Fibroblast of upper back skin (primary cell): ENCODE measurements at places on chromosomes 12 and 14.

DNA sequence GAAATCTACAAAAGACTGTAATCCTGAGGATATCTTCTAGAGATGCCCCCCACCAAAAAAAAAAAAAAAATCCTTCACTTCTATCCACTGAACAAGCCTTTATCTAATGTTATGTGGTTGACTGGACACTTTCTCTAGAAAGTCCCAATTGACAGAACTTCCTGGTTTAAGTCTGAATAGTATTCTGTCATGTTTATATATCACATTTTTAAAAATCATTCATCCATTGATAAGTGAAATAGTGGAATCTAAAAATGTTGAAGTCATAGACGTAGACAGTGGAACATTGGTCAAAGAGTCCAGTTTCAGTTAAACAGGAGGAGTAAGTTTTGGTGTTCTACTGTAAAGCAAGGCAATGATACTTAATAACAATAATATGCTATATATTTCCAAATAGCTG lies 297.0 kb downstream of the SSPN start:
- no peak for DNase-seq

- DNase-seq, result no peak
These were observed 357.0 kb downstream of the PCNX1 start for GRCh38 chr14:71264260-71264659.

- DNase-seq, result no peak
These were observed 323.4 kb downstream of the VRK1 start for GRCh38 chr14:97120611-97121031.

DNA sequence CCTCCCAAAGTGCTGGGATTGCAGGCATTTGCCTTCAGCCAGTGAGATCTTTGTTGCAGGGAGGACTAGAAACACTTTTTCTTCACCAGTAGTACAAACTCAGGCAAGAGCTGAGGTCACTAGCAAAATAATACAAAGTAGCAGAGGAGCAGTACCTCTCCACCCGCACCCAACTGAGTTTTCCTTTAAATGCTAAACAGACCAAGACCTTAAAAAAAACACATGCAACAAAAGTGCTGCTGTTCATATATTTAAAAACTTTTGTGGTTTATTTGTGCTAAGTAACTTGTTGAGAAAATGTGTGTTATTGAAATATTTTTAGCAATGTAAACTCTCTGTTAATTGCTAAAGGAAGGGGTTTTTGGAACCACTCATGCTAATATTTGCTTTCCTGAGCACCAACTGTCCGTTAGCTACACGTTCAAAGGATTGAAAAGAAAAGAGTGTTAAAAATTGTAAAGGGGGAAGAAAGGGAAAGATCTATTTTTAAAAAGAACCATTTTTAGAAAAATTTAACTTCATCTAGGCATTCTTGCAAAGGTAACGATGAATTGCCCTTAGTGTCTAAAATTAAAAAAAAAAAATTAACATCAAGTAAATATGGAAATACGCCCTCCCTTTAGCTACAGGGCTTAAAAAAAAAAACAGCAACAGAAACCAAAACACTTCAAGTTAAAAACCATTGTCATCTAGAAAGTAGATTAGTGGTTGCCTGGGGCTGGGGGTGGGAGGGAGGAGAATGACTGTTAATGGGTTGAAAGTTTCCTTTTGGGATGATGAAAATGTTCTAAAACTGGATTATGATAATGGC lies 114.0 kb upstream of the KRAS start:
- no peak for DNase-seq

- DNase-seq, result no peak
These were observed 104.0 kb downstream of the CCDC91 start for GRCh38 chr12:28294300-28294699.

- peak; percentile 16 for DNase-seq
These were observed 85.2 kb upstream of the MYF6 start for GRCh38 chr12:80622271-80622670.

DNA sequence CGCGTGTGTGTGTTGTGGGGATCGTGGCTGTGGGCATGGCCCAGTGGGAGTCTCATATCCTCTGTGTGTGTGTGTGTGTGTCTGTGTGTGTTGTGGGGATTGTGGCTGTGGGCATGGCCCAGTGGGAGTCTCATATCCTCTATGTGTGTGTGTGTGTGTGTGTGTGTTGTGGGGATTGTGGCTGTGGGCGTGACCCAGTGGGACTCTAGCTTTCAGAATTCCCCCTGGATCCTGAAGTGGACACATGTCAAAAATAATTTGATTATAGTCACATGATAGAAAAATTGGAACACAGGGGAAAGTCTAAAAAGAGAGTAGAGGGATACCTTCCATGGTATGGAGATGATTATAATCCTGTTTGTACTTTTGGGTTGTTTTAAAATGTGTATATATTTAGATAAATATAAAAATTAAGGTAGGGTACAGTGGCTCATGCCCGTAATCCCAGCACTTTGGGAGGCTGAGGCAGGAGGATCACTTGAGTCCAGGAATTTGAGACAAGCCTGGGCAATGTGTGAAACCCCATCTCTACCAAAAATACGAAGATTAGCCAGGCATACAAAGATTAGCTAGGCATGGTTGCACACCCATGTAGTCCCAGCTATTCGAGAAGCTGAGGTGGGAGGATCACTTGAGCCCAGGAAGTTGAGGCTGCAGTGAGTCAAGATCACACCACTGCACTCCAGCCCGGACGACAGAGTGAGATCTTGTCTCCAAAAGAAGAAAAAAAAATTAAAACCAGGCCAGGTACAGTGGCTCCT lies 11.0 kb downstream of the PAPLN start:
- DNase-seq, result no peak

GRCh38 chr14:101276309-101277091 lies 284.8 kb upstream of the DIO3 start:
- no peak for DNase-seq

- no peak for DNase-seq
These were observed 142.5 kb downstream of the TMX1 start for GRCh38 chr14:51382506-51382905.

DNA sequence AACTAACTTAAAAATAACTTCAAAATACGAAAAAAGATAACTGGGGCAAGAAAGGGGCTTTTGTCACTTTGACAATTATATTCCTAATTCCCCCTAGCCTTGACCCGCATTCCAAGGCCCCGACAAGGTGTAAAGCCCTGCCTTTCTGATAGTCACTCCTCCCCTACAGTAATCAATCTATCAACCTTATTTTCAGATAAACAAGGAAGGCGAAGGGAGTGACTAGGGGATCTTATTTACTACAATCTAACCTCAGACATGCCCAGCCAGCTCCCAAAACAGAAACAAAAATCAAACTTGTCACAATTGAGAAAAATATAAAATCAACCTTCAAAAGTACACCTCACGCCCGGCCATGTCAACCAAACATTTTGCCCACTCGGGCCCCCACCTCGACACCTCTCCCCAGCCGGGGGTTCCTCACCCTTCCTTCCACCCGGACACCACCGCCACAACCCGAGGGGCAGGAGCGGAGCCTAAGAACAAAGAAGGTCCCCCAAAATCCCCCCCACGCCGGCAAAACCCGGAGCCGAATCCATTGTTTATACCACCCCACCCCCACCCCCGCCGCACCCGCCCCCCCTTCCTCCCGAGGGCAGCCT lies 562 bp downstream of the ZFYVE1 start:
- no peak for DNase-seq

DNA sequence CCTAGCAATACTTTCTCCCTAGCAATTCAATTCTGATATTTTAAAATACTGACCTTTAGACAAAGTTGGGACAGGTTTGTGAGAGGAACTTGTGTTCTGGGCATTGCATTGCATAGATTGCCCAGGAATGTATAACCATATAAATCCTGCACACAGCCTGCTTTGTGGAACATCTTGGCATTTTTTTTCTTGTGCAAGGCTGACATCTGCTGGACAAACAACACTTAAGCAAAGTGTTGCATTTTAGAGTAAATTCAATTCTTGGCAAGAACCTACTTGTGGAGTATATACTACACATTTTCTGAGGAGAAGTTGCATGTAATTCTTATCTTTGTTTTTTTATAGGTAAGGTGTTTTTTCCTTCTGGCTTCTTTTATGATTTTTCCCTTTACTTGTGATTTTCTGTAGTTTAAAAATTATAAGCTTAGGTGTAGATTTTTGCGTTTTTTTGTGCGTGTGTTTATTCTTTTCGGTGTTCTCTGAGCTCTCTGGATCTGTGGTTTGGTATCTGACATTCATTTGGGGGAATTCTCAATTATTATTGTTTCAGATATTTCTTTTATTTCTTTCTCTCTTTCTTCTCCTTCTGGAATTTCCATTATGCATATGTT lies 26.4 kb downstream of the TESPA1 start:
- peak; percentile 71 for DNase-seq

DNA sequence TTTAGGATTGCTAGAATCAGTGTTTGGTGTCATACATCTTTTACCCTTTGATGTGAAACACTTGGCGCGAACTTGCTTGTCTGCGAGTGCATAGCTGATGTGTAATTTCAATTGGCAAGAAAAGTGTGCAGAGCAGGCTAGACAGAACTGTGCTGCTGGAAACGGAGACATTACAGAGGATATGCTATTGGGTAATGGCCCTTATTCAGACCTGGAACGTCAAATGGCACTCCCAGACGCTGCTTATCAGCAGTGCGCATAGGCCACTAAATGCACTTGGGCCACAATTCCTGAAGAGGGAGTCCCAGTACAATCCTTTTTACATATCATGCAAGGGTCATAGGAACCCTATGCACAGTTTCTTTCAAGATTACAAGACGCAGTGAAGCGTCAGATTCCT lies 15.7 kb upstream of the SLC10A1 start:
- DNase-seq, result no peak

- no peak for DNase-seq
These were observed 59.4 kb downstream of the SDR9C7 start for GRCh38 chr12:56874821-56875220.

GRCh38 chr14:58972233-58973017 lies 216.0 kb upstream of the DAAM1 start:
- DNase-seq, result no peak

GRCh38 chr12:30531731-30532678 lies 163.7 kb downstream of the IPO8 start:
- DNase-seq, result no peak

GRCh38 chr12:6082613-6083012 lies 41.9 kb downstream of the VWF start:
- peak; percentile 56 for DNase-seq

- no peak for DNase-seq
These were observed 23.1 kb upstream of the PWP1 start for GRCh38 chr12:107662484-107662883.
